Thoracic aorta (tissue), 2 donors: ENCODE measurements at places on chromosomes 16 and 17.

- no peak for DNase-seq
Measured at GRCh38 chr17:50326831-50327364, 19.0 kb upstream of the XYLT2 start.

DNA sequence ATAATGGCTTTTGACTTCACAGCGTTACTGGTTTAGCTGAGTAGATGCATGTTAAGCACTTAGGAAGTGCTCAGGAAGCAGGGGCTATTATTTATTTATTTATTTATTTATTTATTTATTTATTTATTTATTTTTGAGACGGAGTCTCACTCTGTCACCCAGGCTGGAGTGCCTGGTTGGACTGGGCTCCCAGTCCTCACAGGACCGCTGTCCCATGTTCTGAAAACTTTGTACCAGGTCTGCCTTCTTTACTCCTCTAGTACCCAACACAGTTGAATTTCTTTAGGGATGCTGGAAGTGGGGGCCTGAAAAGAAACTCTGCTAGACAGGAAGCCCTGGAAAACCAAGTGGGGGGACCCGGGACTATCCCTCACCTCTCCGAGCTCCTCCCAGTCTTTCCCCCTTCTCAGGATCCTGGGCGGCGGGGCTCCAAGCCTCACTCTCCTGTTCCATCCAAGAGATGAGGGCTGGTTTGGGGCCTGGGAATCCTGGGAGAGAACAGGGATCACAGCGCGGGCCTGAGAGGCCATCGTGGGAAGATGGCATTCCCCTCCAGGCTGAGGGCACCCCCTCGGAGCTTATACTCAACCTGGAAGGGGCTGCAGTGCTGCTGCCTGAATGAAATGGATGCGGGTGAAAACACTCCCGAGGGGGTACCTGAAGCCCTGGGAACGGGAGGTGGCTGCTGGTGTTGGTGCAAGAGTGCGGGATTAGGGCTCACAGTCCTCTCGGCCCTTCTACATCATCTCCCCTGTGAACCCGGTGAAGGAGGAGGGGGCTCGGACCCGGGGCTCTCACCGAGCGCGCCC is 674 bp downstream of the ZNF688 start:
- DNase-seq = no peak

GRCh38 chr16:89201439-89202377 is 1.4 kb upstream of the SLC22A31 start:
- no peak for DNase-seq

GRCh38 chr17:6667516-6667915 is 16.0 kb downstream of the C17orf100 start:
- no peak for DNase-seq

GRCh38 chr17:7611635-7612293 is 2.9 kb downstream of the FXR2 start:
- DNase-seq = no peak

DNA sequence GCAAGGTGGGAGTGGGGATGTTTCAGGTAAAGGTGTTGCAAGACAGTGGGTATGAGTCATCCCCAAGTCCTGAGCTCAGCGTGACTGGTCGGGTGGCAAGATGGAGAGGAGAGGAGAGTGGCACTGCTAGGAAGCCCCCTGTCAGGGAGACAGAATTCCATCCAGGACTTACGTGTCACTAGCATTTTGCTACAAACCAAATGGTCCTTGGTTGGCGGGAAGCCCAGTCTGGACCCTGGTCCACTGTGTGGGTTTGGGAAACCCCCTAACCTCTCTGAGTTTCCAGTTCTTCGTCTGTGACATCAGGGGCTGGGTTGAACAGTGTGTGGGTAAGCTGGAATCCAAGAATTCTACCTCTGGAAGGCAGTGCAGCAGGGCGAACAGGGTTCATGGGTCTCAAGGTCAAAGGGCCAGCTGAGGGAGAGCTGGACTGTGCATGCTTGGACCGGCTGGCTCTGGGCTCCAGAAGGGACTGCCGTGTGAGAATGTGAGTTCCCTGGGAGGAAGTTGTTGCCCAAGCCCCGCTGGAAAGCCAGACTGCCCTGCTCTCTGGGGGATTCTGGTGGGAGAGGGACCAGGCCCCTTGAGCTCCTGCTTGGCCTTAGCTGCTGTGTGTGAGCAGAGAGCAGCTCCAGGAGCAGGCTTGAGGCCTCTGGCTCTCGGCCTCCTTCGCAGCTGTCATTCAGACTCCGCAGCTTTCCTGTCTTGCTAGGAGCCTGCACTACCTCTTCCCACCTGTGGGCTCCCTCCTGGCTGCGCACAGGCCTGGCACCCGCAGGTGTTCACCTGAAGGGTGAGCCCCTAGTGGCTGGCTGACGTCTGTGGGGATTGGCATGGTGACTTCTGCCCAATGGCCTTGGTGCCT is 84.6 kb downstream of the NT5M start:
- DNase-seq = no peak

DNA sequence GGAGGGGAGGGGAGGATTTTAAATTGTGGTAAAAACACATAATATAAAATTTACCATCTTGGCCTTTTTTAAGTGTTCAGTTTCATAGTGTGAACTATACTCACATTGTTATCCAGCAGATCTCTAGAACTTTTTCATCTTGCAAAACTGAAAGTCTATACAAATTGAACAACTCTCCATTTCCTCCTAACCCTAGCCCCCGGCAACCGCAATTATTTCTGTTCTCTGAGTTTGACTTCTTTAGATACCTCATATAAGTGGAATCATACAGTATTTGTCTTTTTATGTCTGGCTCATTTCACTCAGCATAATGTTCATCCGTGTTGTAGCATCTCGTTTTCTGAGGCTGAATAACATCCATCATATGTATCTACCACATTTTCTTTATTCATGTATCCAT is 30.0 kb upstream of the MRTFB start:
- DNase-seq = no peak

GRCh38 chr17:410543-411401 is 58.2 kb upstream of the RPH3AL start:
- DNase-seq = no peak

- no peak for DNase-seq
Measured at GRCh38 chr17:12549499-12550041, 116.1 kb upstream of the MYOCD start.

GRCh38 chr16:28126684-28127620 is 63.4 kb upstream of the GSG1L start:
- DNase-seq = no peak

GRCh38 chr17:10109146-10109545 is 89.3 kb downstream of the GAS7 start:
- no peak for DNase-seq

- no peak for DNase-seq
Measured at GRCh38 chr17:965311-965989, 14.1 kb downstream of the NXN start.

DNA sequence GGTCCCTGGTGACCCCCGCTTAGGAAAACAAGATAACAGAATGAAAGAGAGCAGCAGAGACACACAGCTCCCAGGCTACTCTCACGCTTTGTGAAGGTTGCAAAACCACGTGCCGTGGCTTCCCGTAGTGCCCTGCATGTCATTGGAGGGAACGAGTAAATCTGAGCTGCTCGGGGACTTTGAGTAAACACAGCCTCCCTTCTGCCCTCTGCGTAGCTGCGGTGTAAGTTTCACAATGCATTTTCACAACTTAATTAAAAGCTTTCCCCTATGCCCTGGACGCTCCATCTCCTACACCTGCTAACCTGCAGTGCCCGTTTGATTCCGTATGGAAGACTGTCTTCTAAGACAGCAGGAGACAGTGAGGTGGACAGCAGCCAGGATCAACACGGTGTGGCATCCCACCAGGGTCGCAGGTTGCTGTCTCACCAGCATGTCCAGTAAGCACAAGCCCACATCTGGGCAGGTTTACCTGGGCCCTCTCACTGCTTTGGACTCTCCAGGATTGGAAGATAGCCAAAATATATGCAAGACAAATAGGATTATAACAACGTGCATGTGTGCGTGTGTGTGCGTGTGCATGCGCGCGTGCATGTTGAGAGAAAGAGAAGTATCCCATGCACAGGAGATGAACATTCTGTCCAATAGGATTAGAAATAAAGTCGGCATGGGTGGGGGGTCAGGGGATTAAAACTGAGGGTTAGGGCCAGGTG is 116.4 kb upstream of the RCVRN start:
- no peak for DNase-seq

- no peak for DNase-seq
Measured at GRCh38 chr17:80365983-80366382, 49.0 kb upstream of the ENDOV start.

- no peak for DNase-seq
Measured at GRCh38 chr17:76384987-76385891, 830 bp downstream of the SPHK1 start.

DNA sequence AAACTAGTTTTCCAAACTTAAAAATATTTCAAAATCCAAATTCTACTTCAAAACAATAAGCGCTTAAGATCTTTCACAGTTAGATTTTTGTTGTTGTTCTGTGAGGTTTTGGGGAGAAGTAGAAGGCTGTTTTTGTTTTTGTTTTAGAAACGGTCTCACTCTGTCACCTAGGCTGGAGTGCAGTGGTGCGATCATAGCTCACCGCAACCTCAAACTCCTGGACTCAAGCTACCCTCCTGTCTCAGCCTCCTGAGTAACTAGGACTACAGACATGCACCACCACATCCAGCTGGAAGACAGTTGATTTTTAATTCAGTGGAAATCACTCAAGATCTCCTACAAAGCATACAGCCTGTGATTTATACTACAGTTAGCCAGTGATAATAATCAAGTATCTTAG is 2.7 kb downstream of the SHCBP1 start:
- DNase-seq = no peak
